ENCODE measurements at places on chromosomes 11 and 22. TPM values are rescaled to one million over a fixed set of nuclear protein-coding genes. Genes with fewer than 3 reads are reported as not detected.

DNA sequence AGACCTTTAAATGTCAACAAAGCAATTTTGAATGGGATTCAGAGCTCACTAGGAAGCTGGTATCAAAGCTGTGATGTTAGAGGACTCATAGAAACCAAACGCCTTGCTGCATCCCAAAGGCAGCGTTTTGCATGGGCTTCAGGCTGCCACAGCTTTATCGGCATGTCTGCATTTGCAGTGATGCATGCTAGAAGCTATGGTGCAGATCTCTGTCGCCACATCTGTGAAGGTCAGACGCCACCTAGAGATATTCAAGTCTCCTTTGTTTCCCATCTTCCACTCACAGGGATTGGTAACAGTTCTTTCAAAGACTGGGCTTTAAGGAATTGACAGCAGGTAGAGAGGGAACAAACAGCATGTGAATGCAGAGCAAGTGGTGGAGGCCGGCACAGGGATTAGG lies 47.8 kb downstream of the NTM start:
- H3K4me3 ChIP-seq = no peak overlapping the region
- H3K27ac ChIP-seq = no peak overlapping the region
- no peaks in the 10 kb centered on the region for H3K4me1 ChIP-seq
- DNase-seq = no peak

Gene DEFB131B
- not detected for total RNA-seq

- H3K27ac ChIP-seq = peak overlapping the region; percentile 100
- H3K4me1 ChIP-seq = no peaks in the 10 kb centered on the region
- DNase-seq = peak; percentile 41
- H3K36me3 ChIP-seq = peaks cover 12% of the 10 kb centered on the region
- peak overlapping the region; percentile 98 for H3K4me3 ChIP-seq
- H3K27me3 ChIP-seq = no peaks in the 10 kb centered on the region
These were observed 1.2 kb downstream of the DDX17 start for GRCh38 chr22:38504731-38505540.

- DNase-seq = no peak
- H3K36me3 ChIP-seq = no peaks in the 10 kb centered on the region
- no peak overlapping the region for H3K4me3 ChIP-seq
- H3K27me3 ChIP-seq = no peaks in the 10 kb centered on the region
- H3K4me1 ChIP-seq = no peaks in the 10 kb centered on the region
These were observed 58.8 kb downstream of the SLN start for GRCh38 chr11:107653076-107653475.
